ENCODE measurements at places on chromosomes 13 and 19.

DNA sequence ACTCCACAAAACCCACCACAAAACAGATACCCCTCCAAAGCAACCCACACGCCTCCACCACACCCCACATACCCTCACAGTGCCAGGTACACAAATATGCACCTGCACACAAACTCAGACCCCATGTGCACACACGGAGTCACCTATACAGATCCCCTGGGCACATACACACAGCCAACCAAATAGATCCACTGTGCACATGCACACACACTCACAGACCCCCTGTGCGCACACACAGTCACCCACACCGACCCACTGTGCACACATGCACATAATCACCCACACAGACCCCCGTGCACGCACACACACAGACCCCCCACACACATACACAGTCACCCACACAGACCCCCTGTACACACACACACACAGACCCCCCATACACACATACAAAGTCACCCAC is 107.8 kb downstream of the HSPH1 start:
- no peak for DNase-seq

DNA sequence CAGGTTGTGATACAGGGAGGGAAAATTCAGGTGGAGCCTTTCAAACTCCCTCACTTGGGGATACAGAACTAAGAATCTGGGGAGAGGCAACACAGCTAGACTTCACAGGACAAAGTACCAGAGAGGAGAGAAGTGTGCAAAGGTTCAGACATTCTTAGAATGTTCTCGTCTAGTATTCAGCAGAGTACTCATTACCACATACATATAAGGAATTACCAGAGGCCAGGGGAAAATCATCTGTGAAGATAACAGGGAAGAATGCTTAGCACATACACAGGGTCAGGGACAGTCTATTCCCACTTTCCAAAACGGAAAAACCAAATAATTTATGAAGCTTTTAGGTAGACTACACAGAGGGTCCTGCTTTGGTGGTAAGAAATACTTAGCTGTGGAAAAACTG is 58.1 kb downstream of the TRPC4 start:
- no peak for DNase-seq

DNA sequence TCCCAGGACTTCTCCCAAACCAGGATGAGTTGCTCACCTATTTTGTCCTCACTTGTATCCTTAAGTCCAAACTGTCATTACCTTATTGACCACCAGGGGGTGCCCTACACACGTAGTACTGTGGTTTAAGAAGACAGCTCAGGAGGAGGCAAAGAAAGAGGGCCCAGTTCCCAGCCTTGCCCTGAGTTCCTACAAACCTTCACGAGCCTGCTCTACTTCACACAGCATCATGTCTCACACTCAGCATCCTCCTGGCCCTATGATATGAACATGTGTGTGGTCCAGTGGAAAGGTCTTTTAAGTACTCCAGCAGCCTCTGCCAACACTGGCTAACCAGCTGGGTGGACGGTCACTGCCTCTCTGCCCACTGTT is 8.1 kb upstream of the ZNF784 start:
- peak; percentile 77 for DNase-seq

- DNase-seq: no peak
These were observed 3.2 kb downstream of the PDX1 start for GRCh38 chr13:27922883-27923612.

DNA sequence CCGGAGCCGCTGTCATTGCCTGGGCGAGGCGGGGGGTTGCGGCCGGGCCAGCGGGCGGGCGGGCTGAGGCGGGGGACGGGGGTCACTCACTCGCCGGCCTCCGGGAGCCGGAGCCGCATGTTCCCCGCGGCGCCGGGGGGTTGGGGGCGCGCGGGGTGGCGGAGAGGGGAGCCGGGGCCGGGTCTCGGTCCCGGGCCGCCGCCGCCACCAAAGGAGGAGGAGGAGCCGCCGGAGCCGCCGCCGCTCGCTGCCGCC is 149 bp downstream of the MED26 start:
- DNase-seq: no peak

- DNase-seq: no peak
These were observed 459.3 kb upstream of the SLC10A2 start for GRCh38 chr13:103525530-103525929.

DNA sequence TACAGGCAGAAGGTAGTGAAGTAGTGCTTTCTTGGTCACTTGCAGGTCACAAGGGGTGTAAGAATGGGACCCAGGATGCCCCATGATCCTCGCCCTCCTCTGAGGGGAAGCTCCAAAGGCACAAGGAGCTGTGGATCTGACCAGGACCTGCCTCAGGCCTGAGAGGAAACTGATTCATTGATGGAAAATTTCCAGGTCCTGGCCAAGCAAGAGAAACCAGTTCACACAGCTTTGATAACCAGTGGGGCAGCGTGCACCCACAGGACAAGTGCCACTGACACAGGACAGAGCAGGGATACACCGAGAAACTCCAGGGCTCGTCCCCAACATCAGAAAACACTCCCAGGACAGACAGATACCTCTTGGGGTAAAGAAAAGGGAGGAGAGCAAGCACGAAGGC is 177.1 kb downstream of the RBM26 start:
- no peak for DNase-seq

- no peak for DNase-seq
These were observed 2.8 kb upstream of the TNFSF9 start for GRCh38 chr19:6527893-6528543.

GRCh38 chr19:33191501-33191900 is 2.6 kb upstream of the LRP3 start:
- DNase-seq: no peak

DNA sequence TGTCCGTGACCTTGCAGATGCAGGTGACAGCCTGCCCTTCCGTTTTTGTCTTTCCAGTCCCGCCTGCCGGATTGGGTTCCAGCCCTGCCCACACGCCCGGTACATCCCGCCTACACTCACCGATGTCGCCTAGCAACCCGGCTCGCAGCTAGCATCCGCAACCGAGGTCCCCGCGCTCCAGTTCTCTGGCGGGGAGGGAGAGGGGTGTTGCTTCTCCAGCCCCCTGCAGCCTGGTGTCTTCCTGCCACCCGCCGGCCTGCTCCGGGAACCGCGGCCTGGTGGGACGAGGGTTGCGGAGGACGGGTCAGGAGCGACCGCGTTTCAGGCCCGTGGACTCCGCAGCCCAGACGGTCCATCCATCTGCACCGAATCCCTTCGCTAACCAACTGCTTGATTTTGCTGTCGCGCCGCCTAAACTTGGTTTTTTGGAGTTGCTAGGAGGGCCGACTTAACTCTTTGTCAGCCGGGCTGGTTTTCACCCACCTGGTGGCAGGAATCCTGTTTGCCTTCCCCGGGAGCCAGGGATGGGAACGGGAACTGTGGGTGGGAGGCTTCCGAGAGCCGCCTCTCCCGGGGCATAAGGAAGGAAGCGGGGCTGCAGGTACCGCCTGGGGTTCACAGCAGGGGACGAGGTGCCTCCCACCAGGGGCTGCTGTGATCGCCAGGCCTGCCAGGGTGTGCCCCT is 15.4 kb upstream of the MATK start:
- no peak for DNase-seq

DNA sequence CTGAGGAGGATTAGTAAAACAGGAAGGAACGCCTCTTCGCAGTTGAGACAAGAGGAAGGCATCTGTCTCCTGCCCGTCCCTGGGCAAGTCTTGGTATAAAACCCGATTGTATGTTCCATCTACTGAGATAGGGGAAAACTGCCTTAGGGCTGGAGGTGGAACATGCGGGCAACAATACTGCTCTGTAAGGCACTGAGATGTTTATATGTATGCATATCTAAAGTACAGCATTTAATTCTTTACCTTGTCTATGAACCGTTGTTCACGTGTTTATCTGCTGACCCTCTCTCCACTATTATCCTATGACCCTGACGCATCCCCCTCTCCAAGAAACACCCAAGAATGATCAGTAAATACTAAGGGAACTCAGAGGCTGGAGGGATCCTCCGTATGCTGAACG is 722 bp upstream of the TIMM50 start:
- no peak for DNase-seq

DNA sequence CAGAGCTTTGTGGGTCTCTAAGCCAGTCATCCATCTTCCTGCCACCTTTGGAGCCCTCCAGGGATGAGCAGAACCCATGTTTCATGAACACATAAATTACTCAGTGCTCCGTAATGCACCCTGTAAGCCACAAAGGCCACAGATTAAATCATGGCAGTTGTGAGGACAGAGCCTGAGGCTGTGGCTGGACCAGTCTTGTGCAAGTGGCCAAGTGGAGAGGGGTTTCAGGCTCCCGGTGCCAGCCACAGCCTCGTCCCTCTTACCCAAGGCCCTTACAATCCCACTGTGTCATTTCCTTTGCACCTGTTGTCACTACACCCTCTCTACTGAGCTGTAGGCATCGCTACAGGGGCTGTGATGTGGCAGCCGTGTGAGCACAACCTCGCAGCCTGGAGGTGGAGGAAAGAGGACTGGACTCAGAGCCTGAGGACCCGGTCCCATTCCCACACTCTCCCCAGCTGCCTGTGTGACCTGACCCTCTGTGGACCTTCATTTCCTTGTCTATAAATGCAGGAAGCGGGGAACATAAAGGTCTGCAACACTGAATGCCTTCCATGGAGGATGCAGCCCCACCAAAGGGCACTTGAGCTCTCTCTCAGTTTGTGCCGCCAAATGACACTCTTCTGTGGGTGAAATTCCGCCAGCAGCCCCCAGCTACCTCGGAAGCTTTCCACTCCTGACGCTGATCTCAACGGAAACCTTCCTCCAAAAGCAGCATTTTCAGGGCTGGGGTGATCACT is 792.0 kb downstream of the UQCRFS1 start:
- no peak for DNase-seq

GRCh38 chr13:81406639-81407292 is 1065.8 kb upstream of the SPRY2 start:
- DNase-seq: no peak

DNA sequence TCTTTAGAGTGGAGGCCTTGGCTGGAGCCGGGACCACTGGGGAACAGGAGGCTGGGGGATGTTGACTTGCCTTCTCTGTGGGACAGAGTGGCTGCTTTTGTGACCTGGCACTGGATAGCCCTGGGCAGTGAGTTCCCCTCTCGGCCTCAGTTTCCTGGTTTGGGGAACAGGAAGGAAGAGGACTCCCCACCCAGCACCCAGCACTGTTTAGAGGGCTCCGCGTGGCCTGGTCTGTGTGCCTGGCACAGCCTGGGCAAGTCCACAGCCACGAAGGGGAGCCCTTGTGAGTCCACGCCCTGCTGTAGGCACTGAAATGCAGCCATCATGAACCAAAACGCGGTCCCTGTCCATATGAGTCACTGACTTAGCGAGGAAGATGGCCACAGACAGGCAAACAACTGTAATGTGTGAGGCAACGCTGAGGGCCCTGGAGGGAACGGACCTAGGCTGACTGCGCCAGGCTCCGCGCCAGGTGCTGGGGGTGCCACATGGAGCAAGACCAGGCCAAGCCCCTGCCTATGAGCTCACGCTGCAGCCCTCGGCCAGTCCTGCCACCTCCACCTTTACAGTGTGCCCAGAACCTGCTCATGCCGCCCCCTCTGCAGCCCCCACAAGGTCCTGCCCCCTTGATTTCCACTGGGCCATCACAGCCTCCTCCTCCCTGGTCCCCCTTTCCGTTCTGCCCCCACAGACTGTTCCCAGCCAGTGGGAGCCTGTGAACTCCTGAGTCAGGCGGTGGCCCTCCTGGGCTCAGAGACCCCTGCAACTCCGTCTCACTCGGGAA is 35.5 kb downstream of the PAK4 start:
- DNase-seq: no peak

GRCh38 chr13:22102271-22102670 is 431.4 kb downstream of the FGF9 start:
- no peak for DNase-seq

GRCh38 chr13:50224534-50224933 is 209.3 kb downstream of the KCNRG start:
- DNase-seq: no peak

GRCh38 chr13:109785141-109785891 is 1.1 kb downstream of the IRS2 start:
- DNase-seq: no peak

DNA sequence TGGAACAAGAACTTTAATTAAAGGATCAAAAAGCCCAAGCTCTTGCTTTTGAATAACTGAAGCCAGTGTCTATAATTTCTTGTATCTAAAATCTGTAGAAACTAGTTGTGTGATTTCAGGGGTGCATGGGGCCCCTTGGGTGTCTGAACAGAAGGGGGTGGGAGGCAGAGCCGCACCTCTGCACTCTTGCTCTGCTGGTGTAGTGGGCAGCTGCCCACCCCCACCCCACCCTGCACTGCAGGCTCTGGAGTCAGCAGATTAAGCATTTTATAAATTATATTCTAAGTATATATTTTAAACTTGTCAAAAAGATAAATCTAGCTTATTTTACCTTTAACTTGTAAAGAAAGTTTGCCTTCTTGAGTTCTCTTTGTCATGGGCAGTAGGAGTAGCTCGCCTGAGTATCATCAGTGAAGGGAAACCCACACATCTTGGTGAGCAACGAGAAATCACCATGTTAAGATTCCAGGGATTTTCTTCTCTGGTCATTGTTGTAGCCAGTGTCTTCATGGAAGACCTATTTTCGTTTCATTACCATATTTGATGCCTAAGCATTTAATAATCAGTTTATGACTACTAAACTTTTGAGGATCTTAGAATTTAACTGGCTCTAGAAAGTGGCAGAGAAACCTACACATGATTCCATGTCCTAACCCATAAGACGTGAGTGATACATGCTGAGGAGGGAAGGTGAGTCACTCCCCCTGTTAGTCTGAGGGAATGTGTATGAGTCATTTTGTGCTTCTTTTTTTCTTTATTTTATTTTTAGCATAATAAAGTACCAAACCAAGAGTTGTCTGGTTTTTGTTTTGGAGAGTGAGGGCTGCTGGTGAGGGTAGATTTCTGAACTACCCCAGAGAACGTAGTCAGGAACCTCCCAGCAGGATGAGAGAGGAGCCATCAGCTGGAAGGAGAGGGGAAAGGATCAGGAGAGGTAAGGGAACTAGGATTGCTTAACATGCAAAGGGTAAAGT is 7.7 kb downstream of the UBE2L5 start:
- DNase-seq: peak; percentile 73

DNA sequence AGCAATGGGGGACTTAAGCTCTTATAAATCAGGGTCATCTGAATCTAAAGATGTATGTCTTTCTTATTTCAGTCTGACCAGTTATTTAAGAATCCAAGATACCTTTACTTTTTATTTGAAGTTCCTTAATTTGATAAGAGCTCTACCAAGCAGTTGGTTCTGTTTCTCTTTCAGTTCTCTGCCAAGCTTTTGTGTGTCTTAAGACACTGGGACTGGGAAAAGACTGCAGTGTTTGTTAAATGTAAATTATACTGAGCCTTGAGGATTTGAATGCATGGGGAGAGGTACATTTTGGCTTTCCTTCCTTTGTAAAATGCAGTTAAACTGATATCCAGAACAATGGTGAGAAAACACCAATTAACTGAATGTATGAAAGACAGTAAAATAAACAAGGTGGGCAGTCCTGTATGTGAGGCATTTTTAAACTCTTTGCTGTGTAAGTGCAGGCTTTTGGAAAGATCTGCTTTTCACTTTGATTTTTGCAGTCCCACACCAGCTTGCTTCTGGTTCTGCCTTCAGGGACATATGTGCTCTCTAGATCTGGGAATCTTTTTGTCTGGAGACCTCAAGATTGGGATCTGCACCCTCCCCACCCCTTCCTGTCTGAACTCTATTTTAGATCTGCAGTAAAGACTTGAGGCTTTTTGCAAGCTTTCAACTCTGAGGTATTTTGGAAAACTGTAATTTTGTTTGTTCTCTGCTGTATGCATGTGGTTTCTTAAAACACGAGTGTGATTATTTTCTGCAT is 77.6 kb downstream of the LRCH1 start:
- DNase-seq: no peak

GRCh38 chr13:44331912-44332851 is 41.4 kb upstream of the SERP2 start:
- peak; percentile 70 for DNase-seq

Measured in retinal pigment epithelial cell (primary cell).